ENCODE measurements at places on chromosomes 12 and 14.
A peak's percentile ranks its signal among the peaks of the same experiment; 100 is the strongest.

GRCh38 chr14:22492622-22493542 lies 96.1 kb downstream of the DAD1 start:
- no peak for DNase-seq

DNA sequence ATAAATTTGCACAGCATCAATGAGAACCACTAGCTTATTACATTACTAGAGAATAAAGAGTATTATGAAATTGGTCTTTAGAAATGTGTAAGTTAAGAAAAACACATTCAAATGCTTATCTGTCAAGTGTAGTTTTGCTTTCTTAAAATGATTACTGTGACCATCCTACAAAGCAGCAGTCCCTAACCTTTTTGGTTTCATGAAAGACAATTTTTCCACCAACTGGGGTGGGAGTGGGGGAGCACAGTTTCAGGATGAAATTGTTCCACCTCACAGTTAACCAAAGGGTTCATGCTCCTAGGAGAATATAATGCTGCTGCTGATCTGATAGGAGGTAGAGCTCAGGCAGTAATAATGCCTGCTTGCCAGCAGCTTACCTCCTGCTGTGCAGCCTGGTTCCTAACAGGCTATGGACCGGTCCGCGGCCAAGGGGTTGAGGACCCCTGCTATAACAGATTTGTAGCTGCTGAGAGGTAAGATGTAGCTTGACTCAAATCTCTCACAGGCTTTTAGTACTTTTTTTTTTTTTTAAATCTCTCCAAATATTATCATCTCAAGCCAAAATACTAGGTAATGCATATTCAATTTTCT lies 45.4 kb downstream of the PPP4R3A start:
- peak; percentile 16 for DNase-seq

GRCh38 chr12:359091-359490 lies 30.0 kb downstream of the KDM5A start:
- DNase-seq: no peak

- DNase-seq: no peak
Observed at GRCh38 chr14:32510815-32511214, 181.7 kb downstream of the AKAP6 start.

GRCh38 chr12:44510510-44510909 lies 365.6 kb downstream of the NELL2 start:
- DNase-seq: no peak

DNA sequence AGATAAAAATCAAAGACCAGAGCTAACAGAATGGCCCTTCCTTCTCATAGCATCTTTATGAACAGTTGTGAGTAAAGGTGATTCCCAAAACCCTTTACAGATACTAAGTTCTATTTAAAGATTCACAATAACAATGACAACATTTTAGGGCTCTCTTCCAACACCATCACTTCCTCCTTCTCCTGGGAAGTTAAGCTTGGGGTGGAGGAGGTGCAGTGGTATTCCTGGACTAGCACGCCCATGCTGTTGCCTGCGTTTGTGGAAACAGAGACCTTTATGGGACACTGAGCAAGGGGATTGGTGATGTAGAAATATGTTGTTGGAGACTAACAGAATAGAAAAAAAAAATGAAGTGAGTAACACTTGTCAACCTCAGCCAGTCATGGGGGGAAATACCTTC lies 22.5 kb downstream of the SYNE2 start:
- DNase-seq: no peak

GRCh38 chr12:120831648-120832267 lies 72.4 kb downstream of the SPPL3 start:
- no peak for DNase-seq

Data from stimulated activated naive CD8-positive, alpha-beta T cell treated with anti-CD3 and anti-CD28 coated beads, Interleukin-15, Interleukin-2, amounts not matched to agents 100 U/mL and 50 U/mL, for 24 hours (primary cell).